ENCODE measurements at places on chromosomes 5 and 9. TPM values are rescaled to one million over a fixed set of nuclear protein-coding genes. Genes with fewer than 3 reads are reported as not detected.

SLC36A3 gene
- not detected for total RNA-seq

DBH gene
- total RNA-seq, result not detected

ZDHHC11 gene
- total RNA-seq, result 14.5 TPM

ELAVL2 gene
- total RNA-seq, result not detected

BTNL9 gene
- total RNA-seq, result 0.83 TPM

RETREG1 gene
- total RNA-seq, result 3.8 TPM

TPPP gene
- total RNA-seq, result 6.4 TPM

ACTBL2 gene
- total RNA-seq, result 0.03 TPM

CANX gene
- total RNA-seq, result 342 TPM

COL15A1 gene
- 0.39 TPM for total RNA-seq

UAP1L1 gene
- 17.0 TPM for total RNA-seq

SYNPO gene
- total RNA-seq, result 26.6 TPM

OMD gene
- total RNA-seq, result not detected

FGF1 gene
- 0.32 TPM for total RNA-seq

MACIR gene
- 20.2 TPM for total RNA-seq

FLT4 gene
- total RNA-seq, result 3.1 TPM

LRRC19 gene
- total RNA-seq, result not detected

OR1Q1 gene
- not detected for total RNA-seq

LPAR1 gene
- total RNA-seq, result 15.1 TPM

SCGB3A2 gene
- not detected for total RNA-seq

SMC5 gene
- 17.6 TPM for total RNA-seq

RAB3C gene
- total RNA-seq, result not detected

FAM151B gene
- total RNA-seq, result 1.8 TPM

CDC20B gene
- total RNA-seq, result 0.07 TPM

LCN1 gene
- not detected for total RNA-seq

SLC6A7 gene
- total RNA-seq, result 0.02 TPM
